Activated naive CD8-positive, alpha-beta T cell treated with anti-CD3 and anti-CD28 coated beads, Interleukin-2, amount 50 U/mL, for 24 hours (primary cell): ENCODE measurements at places on chromosomes 13 and 19.

DNA sequence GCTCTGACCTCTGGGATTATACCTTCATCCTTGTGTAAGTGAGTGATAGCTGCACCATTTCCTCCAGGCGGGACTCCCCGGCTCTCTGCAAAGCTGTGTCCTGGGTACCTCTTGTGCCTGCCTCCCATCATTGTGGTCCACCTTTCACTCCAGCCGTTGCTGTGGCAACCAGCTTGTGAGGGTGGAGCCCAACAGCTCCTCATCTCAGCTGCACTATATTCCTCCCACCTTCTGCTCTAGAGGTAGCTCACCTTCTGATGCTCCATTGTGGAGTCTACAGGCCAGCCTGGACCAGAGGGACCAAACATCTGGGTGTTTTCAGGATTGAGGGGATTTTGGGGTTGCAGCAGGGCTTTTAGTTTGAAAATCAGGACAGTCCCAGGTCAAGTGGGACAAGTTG lies 708.2 kb downstream of the UQCRFS1 start:
- no peaks in the 10 kb centered on the region for H3K27me3 ChIP-seq
- no peak overlapping the region for H3K4me3 ChIP-seq
- peaks cover 8% of the 10 kb centered on the region for H3K4me1 ChIP-seq
- H3K36me3 ChIP-seq: no peaks in the 10 kb centered on the region

- no peak overlapping the region for H3K4me3 ChIP-seq
- DNase-seq: peak; percentile 16
- H3K27me3 ChIP-seq: no peaks in the 10 kb centered on the region
- H3K27ac ChIP-seq: no peak overlapping the region
- peaks cover 28% of the 10 kb centered on the region for H3K4me1 ChIP-seq
- H3K36me3 ChIP-seq: peaks cover 8% of the 10 kb centered on the region
Observed at GRCh38 chr13:100131863-100132574, 43.1 kb downstream of the PCCA start.

- no peak overlapping the region for H3K4me3 ChIP-seq
- peaks cover 36% of the 10 kb centered on the region for H3K27me3 ChIP-seq
- no peak for DNase-seq
Observed at GRCh38 chr19:29583196-29583999, 22.7 kb upstream of the POP4 start.

GRCh38 chr19:1472231-1473084 lies 6.6 kb downstream of the C19orf25 start:
- H3K27ac ChIP-seq: no peak overlapping the region
- H3K4me3 ChIP-seq: no peak overlapping the region
- DNase-seq: no peak
- peaks cover 14% of the 10 kb centered on the region for H3K4me1 ChIP-seq
- peaks cover 11% of the 10 kb centered on the region for H3K27me3 ChIP-seq
- H3K36me3 ChIP-seq: peaks cover 3% of the 10 kb centered on the region

- H3K27me3 ChIP-seq: no peaks in the 10 kb centered on the region
- no peak for DNase-seq
- no peaks in the 10 kb centered on the region for H3K36me3 ChIP-seq
- H3K4me3 ChIP-seq: no peak overlapping the region
- H3K4me1 ChIP-seq: no peaks in the 10 kb centered on the region
Observed at GRCh38 chr13:66071608-66072007, 1158.5 kb downstream of the PCDH9 start.

GRCh38 chr13:81021284-81021840 lies 680.4 kb upstream of the SPRY2 start:
- H3K27me3 ChIP-seq: no peaks in the 10 kb centered on the region
- no peak overlapping the region for H3K27ac ChIP-seq
- no peak for DNase-seq
- no peaks in the 10 kb centered on the region for H3K36me3 ChIP-seq
- no peak overlapping the region for H3K4me3 ChIP-seq

GRCh38 chr19:47848823-47849473 lies 10.1 kb upstream of the TPRX2 start:
- peaks cover 54% of the 10 kb centered on the region for H3K27me3 ChIP-seq
- no peak overlapping the region for H3K27ac ChIP-seq
- H3K4me1 ChIP-seq: peaks cover 5% of the 10 kb centered on the region
- peak overlapping the region; percentile 38 for H3K4me3 ChIP-seq

DNA sequence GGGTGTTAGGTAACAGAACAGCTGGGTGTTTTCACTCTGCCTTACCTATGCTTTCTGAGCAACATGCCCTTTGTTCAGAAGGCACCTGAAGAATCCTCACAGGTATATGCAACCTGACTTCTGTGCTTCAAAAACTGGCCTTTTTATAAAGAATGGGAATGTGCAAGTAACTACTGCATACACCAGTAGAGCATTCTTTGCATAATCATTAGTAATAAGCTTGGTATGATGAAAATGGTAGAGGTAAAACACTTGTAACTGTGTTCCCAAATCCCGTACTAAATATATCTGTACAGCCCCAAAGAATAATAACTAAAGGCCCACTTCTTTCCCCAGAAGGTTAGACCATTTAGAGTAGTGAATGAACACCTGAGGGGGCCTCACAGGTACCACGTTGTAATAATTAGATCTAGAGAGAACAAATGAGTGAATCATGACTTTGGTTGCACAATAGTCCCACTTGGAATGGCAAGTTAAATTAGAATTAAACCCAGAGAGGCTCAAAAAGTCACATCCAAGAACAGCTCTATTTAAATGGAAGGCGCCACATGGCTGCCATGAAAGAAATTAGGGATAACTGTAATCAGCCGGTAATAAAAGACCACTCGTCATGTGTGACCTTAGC lies 413.9 kb downstream of the KLF12 start:
- H3K27me3 ChIP-seq: no peaks in the 10 kb centered on the region
- no peak overlapping the region for H3K4me3 ChIP-seq

GRCh38 chr19:35945121-35945790 lies 9.1 kb downstream of the LRFN3 start:
- peaks cover 2% of the 10 kb centered on the region for H3K36me3 ChIP-seq
- H3K4me3 ChIP-seq: no peak overlapping the region
- H3K4me1 ChIP-seq: peaks cover 6% of the 10 kb centered on the region
- DNase-seq: no peak
- no peak overlapping the region for H3K27ac ChIP-seq

DNA sequence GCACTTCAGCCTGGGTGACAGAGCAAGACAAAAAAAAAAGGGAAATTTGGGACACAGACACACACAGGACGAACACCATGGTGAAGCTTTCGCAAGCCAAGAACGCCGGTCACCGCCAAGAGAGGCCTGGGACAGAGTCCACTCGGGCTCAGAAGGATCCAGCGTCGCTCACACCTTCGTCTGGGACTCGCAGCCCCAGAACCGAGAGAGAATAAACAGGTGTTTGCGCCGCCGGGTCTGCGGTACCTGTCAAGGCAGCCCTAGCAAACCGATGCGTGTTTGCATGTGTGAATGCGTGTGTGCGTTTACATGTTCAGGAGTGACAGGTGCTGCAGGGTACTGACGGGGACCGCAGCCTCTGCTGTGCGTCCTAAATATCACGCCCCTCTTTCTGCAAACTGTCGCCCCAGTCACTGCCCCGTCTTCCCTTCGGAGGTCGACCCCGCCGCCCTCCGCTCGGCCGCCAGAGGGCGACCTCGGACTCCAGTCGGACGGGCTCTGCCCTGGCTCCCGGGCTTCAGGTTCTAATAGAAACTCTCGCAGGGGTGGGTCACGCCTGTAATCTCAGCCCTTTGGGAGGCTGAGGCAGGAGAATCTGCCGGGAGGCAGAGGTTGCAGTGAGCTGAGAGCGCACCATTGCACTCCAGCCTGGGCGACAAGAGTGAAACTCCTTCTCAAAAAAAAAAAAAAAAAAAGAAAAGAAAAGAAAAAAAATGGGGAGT lies 11.8 kb upstream of the CSNK1G2 start:
- peaks cover 11% of the 10 kb centered on the region for H3K4me1 ChIP-seq
- peak; percentile 88 for DNase-seq
- peak overlapping the region; percentile 69 for H3K4me3 ChIP-seq
- H3K36me3 ChIP-seq: peaks cover 4% of the 10 kb centered on the region
- no peak overlapping the region for H3K27ac ChIP-seq
- H3K27me3 ChIP-seq: no peaks in the 10 kb centered on the region

DNA sequence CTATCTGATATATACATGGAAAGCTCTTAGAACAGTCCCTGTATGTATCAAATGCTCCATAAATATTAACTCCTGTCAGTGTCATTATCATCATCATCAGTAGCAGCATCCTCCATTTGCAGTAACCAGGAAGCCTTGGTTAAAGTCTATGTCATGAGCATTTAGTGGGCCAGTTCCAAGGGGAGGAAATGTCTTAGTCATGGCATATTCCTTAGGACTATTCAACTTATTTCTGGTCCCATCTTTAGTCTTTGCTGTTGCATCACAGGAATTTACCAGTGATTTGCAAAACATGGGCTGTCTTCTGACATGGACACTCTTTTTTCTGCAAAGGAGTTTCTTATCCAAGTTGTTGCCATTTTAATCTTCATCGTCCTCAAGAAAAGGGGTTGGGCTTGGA lies 98.4 kb downstream of the WDFY2 start:
- H3K36me3 ChIP-seq: peaks cover 8% of the 10 kb centered on the region
- no peak overlapping the region for H3K27ac ChIP-seq
- no peak for DNase-seq
- no peak overlapping the region for H3K4me3 ChIP-seq
- H3K27me3 ChIP-seq: no peaks in the 10 kb centered on the region

DNA sequence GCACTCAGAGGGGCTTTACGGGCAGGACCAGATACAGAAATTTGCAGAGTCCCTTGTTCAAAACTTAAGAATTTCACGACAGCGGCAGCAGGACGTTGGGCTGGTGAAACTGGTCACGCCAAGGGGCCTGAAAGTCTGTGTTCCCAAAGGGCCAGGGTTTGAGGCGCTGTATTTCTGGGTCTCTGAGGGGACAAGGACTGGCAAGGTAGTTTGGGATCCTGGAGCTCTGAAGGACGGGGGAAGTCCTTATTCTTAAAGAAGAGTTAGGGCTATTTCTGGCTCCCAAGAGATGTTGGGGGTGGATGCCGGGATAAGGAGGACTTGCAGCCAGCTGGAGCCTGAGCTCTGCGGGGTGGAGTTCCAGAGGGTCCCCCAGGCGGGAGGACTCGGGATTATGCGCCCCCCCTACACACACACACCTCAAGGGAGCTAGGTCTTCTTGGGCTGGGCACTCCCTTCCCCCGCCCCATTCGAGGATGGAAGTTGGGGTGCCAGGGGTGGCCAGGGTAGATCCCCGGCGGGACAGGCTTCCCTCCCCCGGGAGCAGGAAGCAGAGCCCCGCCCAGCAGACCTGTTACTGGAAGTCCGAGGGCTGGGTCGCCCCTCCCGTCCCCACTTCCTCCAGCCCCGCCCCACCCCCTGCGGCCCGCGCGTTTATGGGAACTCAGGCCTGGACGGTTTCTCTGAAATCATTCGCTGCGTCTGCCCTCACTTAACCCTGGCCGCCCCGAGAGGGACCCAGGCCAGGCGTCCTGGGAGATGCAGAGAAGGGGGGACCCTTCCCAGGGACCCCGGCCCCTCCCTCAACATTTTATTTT lies 5.6 kb downstream of the BCL3 start:
- H3K27ac ChIP-seq: peak overlapping the region; percentile 93
- peaks cover 2% of the 10 kb centered on the region for H3K27me3 ChIP-seq
- DNase-seq: peak; percentile 88
- H3K36me3 ChIP-seq: peaks cover 26% of the 10 kb centered on the region

- H3K4me1 ChIP-seq: peaks cover 30% of the 10 kb centered on the region
- H3K27me3 ChIP-seq: peaks cover 6% of the 10 kb centered on the region
- H3K36me3 ChIP-seq: no peaks in the 10 kb centered on the region
Observed at GRCh38 chr13:44759384-44760360, 183.5 kb upstream of the TSC22D1 start.

- H3K36me3 ChIP-seq: peaks cover 27% of the 10 kb centered on the region
- peaks cover 75% of the 10 kb centered on the region for H3K4me1 ChIP-seq
Observed at GRCh38 chr13:22064854-22065620, 394.2 kb downstream of the FGF9 start.

GRCh38 chr13:32955881-32956594 lies 60.2 kb upstream of the KL start:
- no peaks in the 10 kb centered on the region for H3K36me3 ChIP-seq
- no peak overlapping the region for H3K4me3 ChIP-seq
- DNase-seq: no peak
- H3K4me1 ChIP-seq: no peaks in the 10 kb centered on the region

DNA sequence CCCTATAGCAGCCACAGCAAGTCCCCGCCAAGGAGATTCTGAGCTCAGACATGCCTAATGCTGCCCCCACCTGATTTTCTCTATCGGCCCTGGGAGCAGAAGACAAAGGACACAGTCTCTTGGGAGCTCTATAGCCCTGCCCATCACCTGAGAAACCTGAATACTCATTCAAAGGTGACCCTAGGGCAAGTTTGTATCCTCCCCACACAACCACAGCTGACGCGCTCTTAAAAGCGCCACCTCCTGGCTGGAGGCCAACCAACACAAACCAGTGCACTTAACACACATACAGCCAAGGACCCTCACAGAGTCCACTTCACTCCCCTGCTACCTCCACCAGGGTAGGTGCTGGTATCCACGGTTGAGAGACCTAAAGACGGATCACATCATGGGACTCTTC lies 8.8 kb upstream of the IGFL4 start:
- H3K4me3 ChIP-seq: no peak overlapping the region
- H3K27ac ChIP-seq: no peak overlapping the region
- DNase-seq: peak; percentile 9
- no peaks in the 10 kb centered on the region for H3K4me1 ChIP-seq
- peaks cover 67% of the 10 kb centered on the region for H3K27me3 ChIP-seq
- no peaks in the 10 kb centered on the region for H3K36me3 ChIP-seq

DNA sequence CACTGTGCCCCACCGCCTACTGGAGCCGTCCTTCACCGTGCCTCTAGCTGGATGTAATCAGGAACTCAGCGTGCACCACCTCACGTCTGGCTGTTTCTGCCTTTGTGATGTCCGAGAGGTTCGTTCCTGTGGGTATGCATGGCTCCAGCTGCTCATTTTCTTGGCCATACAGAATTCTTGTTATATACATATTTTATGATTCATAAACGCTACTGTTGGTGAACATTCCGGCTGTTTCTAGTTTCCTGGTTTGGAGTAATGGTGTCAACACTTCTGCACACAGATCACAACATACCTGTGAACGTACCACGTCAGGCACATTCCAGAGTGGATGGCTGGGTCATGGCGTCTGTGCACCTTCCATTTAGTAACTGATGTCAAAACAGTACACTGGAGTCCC lies 14.6 kb downstream of the DCUN1D2 start:
- no peaks in the 10 kb centered on the region for H3K4me1 ChIP-seq
- H3K36me3 ChIP-seq: peaks cover 43% of the 10 kb centered on the region
- no peak for DNase-seq
- H3K4me3 ChIP-seq: no peak overlapping the region

GRCh38 chr13:73618275-73618865 lies 515.8 kb downstream of the KLF12 start:
- H3K4me1 ChIP-seq: peaks cover 10% of the 10 kb centered on the region
- no peak for DNase-seq
- H3K4me3 ChIP-seq: no peak overlapping the region
- H3K27ac ChIP-seq: no peak overlapping the region
- H3K36me3 ChIP-seq: no peaks in the 10 kb centered on the region
- H3K27me3 ChIP-seq: no peaks in the 10 kb centered on the region

DNA sequence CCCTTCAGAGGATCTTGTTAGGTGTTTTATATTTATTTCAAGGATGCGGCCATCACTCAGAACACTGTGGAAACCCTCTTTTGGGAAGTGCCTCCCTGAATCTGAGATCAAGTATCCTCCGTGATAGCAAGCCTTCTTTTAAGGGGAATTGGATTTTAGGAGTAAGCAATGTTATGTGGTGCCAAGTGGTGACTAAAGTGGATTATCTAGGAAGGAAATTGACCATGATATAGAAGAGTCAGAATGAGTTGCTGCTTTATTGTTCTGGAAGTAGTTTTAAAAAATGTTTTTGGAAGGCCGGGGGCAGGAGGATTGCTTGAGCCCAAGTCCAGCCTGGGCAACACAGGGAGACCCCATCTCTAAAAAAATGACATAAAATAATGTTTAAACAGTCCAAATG lies 6.7 kb downstream of the ERCC5 start:
- H3K27ac ChIP-seq: peak overlapping the region; percentile 50
- peaks cover 28% of the 10 kb centered on the region for H3K36me3 ChIP-seq
- H3K27me3 ChIP-seq: no peaks in the 10 kb centered on the region
- no peak overlapping the region for H3K4me3 ChIP-seq
- DNase-seq: no peak

GRCh38 chr13:48194379-48194754 lies 38.6 kb upstream of the ITM2B start:
- H3K27ac ChIP-seq: no peak overlapping the region
- no peaks in the 10 kb centered on the region for H3K36me3 ChIP-seq
